ENCODE measurements at places on chromosomes 3 and 15.

DNA sequence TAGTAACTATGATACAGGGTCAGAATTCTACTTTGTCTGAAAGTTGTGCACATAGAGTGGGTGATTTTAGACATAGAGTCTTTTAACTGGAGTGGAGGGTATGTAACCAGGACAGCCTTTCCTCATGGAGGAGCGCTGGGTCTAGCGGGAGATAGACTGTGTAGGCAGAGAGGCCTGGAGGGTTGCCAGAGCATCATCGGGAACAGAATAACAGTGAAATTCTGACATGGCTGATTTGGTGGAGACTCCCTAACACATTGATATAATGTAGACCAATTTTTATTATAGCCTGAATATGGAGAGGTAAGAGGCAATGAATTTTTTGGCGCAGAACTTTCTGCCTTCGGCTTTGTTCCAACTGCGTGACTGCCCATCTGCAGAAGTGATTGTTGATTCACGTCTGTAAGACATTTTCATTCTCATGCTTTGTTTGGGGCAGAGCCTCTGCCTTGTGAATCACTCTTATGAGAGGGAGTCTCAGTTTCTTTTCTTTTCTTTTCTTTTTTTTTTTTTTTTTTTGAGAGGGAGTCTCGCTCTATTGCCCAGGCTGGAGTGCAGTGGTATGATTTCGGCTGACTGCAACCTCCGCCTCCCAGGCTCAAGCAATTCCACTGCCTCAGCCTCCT lies 16.0 kb downstream of the LPP start:
- no peak for DNase-seq

DNA sequence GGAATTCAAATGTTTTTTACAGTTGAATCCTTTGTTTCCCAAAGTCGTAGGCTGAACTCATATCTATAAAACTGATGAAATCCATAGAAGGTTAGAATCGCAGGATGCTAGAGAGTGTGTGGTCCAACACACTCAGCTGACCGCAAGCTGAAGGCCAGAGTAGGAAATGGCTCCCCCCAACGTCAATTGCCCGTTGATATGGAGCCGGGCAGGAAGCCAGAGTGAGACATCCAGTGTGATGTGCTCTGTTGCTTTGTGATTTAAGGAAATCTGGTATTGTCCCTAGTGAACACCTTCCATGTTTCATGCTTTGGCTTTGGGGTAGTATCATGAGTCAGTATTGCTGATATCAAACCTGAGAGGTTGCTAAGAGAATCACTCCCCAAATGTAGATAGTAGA lies 5.8 kb upstream of the MEX3B start:
- no peak for DNase-seq

GRCh38 chr3:125316949-125317348 lies 58.2 kb downstream of the ZNF148 start:
- no peak for DNase-seq

DNA sequence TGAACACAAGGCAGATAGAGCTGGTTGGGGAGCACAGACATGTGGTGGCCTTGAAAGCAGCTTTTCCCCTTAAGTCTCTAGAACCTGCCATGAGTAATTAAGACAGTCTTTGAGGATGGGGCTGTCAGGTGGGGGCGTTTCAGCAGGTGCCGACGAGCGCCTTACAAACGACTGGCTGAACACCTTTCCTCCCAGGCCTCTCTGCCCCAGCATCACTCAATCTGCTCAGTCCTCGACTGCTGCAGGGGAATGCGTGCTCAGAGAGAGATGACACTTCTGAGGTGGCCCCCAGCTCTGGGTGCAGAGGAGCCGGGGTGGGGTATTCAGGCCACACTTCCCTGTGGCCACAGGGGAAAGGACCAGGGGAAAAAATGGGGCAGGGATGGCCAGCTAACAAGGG lies 8.1 kb upstream of the NCKIPSD start:
- no peak for DNase-seq

DNA sequence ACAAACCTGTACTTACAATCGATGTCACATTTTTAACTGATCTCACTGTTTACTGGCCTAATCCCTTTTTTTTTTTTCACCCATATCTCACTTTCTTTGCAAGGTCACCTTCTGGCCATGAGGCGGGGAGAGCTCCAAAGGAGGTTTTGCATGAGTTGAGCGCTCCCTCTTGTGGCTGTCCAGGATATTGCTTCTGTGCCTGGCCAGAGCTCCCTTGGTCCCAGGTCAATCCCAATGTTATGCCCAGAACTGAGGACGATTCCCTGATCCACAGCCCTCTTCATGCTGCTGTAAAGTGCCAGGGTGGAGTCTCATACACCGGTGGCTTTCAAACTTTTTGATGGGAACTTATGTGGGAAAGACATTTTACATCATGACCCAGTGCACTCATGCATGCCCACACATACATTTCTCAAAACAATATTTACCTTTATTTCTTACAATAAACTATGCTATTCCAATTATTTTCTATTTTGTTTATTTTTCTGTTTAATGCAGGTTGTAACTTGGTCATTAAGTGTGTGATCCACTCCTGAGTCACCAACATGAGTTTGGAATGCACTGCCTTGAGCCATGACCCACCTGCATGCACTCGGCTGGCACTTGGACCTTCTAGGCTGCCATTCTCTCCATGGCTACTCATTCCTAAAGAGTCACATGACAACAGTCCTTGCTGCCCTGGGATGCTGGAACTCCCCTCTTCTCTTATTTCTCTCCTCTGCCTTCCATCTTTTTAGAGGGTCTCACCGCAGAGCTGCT lies 9.6 kb upstream of the SST start:
- peak; percentile 45 for DNase-seq

DNA sequence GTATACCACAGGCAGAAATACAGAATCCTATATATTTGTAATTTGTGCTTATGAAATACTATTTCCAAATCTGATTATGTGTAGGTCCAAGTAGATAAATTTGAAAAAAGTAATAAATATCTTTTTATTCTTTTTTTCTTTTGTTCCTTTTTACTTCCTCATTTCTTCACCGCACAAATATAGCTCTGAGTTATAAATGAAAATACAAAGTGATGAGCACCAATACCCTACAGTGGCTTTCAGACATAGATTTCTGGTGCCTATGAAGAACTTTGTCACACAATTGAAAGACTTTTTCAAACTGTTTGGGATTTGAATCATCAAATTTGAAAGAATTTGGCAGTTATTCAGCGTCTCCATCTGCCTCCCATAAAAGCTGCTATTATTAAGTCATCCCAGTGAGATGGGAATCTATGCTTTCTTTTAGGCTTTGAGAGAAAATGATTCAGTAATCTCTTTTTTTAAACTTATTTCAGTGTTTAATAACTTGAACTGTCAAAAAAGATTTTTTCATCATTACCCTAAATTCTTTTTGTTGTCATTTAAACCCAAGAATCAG lies 363.6 kb upstream of the GOLIM4 start:
- no peak for DNase-seq

- DNase-seq, result no peak
Observed at GRCh38 chr3:112115161-112115739, 17.8 kb downstream of the GCSAM start.

GRCh38 chr15:91517491-91518200 lies 335.9 kb upstream of the SLCO3A1 start:
- DNase-seq, result no peak

- no peak for DNase-seq
Observed at GRCh38 chr15:99703603-99704443, 29.4 kb downstream of the LYSMD4 start.

GRCh38 chr3:6622260-6622659 lies 238.7 kb upstream of the GRM7 start:
- no peak for DNase-seq

- no peak for DNase-seq
Observed at GRCh38 chr3:9649791-9650521, 651 bp downstream of the MTMR14 start.

Measured in activated effector memory CD4-positive, alpha-beta T cell treated with Interleukin-2 at 50 U/mL for 16 hours (primary cell).